Stimulated activated CD8-positive, alpha-beta memory T cell treated with anti-CD3 and anti-CD28 coated beads, Interleukin-7, amount 100 ng/mL, for 1 hour (primary cell): ENCODE measurements at places on chromosomes 16 and 17.

GRCh38 chr17:288802-289356, 63.7 kb downstream of the RPH3AL start:
- no peak for DNase-seq

GRCh38 chr17:71790791-71791190, 330.0 kb upstream of the SOX9 start:
- no peak for DNase-seq

GRCh38 chr17:12839042-12839441, 49.7 kb downstream of the ARHGAP44 start:
- DNase-seq, result no peak

DNA sequence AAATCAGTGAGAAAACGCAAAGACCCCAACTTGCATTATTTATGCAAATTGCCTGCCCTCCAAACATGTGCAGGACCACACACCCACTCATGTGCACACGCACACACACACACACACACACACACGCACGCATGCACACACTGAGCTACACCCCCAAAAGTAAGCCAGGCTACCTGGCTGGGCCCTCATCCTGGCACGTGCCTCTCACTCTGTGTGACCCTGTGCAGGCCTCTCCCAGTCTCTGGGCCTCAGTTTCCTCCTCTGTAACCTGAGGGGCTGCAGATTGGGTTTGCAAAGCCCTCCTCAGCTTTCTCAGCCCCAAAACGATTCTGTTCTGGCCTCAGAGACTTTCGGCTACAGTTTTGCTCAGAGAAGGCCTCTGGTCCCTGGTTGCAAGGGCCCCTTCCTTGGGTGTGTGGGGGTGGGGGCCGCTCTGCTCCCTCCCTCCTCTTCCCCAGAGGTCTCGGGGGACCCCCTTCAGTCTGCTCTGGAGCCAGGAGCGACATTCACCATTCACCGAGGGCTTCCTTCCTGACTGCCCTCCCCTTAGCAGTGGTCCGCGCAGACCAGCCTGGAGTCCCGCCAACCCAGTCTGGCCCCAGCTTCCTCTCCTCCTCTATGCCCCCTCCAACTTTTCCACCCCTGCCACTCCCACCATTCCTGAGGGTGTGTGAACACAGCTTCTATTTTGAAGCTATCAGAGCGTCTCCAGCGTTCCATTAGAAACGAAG, 5.4 kb upstream of the PIK3R6 start:
- DNase-seq, result no peak

DNA sequence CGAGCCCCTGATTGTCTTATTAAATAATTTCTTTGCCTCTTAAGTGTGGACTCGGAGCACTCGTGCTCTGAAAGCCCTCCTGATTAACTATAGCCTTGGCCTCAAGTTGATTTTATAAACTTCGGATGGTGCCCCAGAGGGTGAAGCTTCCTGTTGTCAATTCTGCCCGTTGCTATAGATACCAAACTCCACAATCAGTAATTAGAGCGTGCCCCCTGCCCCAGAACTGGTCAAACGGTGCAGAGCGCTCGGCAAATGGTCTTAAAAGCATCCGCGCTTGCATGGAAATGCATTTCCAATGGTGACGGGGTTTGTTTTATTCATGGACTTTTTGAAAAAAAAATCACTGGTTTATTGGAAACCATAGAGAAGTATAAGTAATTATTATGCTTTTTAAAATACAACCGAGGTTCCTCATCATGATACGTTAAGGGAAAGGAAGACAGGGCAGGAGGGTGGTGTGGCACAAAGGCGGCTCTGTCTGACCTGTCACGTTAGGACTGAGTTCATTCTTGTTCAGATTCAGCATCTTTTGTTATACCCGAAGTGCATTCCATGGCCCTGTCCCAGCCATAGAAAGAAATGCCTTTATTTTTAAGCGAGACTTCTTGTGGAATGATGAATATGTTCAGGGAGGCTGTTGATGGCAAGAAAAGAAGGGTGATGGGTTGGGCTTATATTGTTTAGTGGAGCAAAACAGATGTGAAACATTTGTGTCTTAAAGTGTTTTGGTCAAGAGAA, 476.4 kb downstream of the MAF start:
- DNase-seq, result no peak

DNA sequence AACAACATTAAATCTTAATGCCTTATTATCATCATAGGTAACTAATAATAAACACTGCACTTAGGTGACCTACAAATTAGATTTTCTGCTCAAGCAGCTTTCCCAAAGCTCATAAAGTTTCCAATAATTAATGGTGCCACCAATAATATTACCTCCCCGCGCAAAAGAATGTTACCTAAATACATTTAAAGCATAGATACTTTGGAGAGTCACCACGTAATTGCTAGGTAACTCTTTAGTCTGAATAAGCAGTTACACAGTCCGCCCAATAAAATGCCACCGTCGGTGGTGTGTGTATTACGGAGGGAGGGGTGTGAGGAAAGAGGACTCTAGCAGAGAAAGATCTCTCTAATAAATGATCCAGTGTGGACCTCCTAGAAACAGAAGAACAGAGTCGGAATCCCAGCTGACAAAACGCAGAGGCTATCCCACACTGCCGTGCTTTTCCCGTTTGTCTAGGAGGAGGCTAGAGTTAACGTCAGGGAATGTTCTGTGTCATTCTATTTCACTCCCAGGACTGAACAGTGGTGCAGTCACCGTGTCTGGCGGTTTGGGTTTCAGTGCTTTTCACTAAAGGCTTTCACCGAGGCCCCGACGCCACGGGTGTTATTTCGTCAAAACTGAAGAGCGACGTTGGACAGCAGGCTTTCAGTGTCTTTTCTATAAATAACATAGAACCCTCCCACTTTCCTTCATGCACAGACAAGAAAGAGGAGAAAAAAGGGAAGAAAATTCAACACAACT, 630 bp downstream of the RNFT1 start:
- no peak for DNase-seq

DNA sequence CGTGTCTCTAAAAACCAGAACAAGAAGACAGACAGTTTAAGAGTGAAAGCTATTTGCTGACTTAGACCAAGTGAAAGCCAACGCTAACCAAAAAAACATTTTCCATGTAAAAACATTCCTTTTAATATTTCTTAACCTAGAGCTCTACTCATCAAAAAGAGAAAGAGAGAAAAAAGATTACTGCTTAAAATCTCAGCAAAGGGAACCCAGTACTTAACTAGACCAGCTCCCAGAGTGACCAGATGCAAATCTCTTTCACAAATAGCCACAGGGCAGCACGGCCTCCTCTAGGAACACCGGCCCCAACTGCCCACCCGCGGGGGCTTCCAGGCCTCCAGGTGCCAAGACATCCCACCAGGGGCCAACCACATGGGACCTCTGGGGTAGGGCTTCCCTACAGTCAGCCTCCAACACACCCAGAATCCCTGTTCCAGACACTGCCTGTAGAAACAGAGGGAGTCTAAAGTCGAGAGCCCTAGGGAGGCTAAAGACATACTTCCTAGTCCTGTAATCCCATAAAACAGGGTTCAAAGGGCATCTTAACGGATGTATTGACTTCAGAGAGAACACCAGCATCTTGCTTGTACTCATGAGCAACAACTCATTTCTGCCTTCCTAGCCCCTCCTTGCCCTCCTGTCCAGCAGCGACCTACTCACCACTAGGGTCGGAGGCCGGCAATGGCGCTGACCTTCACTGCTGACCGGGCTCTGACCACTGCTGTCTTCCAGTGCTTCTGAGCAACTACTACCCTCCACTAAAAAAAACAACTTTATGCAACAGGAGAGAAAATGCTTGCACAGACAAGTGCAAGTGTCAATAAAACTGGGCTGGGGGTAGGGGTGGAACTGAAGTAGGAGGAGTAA, 21.3 kb downstream of the ZCCHC14 start:
- DNase-seq, result no peak

DNA sequence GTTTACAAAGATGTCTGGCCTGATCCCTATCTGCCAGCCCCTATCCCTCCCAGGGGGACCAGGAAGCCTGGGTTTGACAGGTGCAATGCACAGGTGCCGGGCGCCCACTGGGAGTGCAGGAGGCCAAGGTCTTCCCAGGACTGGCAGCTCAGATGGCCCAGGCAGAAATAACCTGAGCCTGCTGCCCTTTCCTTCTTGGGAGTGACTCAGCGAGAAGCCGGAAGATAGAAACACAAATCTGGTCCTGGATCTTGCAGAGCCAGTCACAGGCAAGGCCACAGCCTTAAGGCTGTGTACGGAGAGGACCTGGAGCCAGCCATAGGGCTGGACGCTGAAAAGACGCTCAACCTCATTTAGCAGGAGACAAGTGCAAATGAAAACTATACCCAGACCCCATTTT, 27.7 kb downstream of the GPR142 start:
- DNase-seq, result no peak

DNA sequence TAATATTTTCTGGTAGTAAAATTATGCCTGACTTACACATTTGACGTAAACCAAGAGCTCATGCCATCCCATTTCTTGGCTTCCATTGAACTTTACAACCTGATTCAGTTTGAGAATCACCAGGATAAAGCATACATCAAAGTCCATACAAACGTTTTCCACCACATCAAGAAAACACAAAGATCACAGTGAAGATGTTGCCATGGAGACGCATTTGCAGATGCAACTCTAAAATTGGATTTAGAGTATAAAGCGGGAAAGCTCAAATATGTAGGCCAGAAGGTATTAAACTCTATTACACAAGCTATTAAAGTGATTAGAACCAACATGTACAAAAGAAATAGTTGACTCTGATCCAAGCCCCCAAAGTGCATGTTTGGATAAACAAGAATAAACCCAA, 10.4 kb downstream of the C16orf46 start:
- no peak for DNase-seq

- no peak for DNase-seq
These were observed 9.4 kb upstream of the CEP20 start for GRCh38 chr16:15897834-15898254.

DNA sequence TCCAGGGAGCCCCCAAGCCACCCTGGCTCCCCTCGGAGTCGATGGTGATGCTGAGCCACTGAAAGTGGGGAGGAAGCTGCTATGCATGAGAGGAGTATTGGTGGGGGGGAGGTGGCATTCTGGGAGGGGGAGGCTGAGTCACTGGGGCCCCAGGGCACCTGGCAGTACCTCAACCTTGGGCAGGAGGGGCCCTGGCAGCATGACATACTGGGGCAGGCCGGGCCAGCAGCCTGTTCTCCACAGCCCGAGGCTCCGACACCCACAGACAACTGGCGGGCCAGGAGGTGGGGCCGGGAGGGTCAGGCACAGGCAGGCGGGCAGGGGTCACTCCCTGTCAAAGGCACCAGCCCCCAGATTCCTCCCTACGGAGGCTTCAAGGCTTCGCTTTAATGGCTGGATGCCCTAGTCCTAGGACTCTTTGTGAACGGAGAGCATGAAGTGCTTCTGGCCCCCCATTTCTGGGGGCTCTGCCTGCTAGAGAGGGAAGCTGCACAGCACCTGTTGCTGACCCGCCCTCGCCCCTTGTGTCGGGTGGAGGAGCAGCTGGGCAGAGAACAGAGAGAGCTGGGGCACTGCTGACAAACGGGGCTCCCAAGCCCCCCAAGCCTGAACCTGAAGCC, 928 bp downstream of the CASKIN2 start:
- no peak for DNase-seq

- no peak for DNase-seq
These were observed 131.8 kb downstream of the STX8 start for GRCh38 chr17:9443811-9444210.

- no peak for DNase-seq
These were observed 27.2 kb downstream of the MAP2K4 start for GRCh38 chr17:12047681-12048376.

DNA sequence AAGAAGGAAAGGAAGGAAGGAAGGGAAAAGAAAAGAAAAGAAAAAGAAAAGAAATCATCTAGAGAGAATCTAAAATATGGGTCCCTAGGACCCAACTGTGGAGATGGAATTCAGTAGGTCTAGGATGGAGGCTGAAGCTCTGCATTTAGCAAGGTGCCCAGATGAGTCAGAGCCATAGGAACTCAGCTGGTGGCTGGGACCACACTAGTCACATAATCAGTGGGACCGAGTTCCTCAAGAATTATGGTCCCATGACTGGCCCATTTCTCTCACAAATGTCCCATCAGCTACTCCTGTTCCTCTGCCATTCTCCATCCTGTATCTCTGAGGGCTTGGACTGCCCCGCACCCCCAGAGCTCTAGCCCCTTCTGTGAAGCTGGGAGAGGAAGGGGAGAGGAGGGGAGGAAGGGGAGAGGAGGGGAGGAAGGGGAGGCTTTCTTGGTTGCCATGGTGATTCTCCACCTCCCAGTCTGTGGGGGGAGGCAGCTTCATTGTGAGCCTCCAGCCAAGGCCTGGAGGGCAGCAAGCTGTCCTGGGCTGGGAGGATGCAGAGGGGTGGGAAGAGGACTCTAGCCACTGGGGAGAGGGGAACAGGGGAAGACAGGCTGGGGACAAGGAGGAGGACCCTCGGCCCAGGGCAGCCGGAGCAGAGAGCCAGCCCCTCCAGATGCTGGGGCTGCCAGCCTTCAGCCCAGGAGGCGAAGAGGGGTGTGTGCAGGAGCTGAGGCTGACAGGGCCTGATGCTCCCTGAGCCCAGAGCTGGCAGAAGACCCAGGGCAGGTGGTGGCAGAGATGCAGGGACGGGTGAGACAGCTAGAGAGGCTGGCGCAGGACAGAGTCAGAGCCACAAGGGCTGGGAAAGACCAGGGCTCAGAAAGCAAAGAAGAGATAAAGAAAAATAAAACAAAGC, 37.8 kb upstream of the LHX1 start:
- no peak for DNase-seq

GRCh38 chr17:7138800-7139381, 24.3 kb upstream of the ASGR2 start:
- DNase-seq, result no peak

- peak; percentile 78 for DNase-seq
These were observed at the start of gene KLHDC4 for GRCh38 chr16:87765776-87766484. Gene KLHDC4 (minus strand): TSS chr16:87765986. CDS start chr16:87765890, 96 bp downstream.

- no peak for DNase-seq
These were observed 28.8 kb downstream of the NGFR start for GRCh38 chr17:49523706-49524472.

DNA sequence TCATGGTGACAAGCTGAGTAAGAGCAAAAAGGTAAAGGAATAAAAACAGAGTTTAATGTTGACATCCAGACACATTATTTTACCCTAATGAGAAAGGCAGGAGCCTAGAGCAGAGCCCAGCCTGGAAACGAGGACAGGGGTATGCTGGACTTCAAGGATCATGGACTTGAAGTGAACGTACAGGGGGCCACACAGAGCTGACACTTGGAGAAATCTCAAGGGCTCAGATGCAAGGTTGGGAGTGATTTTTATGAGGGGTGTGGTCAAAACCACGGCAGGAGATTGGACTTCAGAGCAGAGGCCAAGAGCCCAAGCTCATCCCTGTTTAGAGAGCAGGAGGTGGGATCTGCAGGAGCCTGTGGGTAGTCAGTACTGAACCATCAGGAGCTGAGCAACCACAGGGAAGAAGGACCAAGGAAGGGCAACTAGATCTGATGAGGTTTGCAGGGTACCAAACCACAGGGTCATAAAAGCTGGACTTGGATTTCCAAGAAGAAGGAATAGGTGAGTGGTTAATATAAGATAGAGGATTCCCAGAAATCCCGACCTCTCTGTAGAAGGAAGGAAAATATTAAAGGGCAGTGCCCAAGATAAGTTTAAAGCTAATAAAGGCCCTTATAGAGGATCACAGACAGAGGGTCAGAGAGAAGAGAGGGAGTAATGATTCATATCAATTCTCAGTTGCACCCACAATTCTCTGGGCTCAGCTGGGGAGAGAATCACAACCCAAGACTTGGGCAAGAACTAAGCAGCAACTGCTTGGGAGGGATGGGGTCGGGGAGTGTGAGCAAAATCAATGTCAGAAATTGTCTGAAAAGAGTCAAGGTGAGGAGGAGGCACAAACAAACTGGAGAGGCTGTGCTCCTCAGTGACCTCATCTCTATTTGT, 331.7 kb downstream of the SOX9 start:
- no peak for DNase-seq
